ENCODE measurements at places on chromosomes 7 and 10. TPM values are rescaled to one million over a fixed set of nuclear protein-coding genes. Genes with fewer than 3 reads are reported as not detected.

Gene STEAP4
- total RNA-seq, result 4.6 TPM

Gene BMI1
- total RNA-seq, result 35.0 TPM

Gene CALML5
- not detected for total RNA-seq

Gene LIPK
- total RNA-seq, result not detected

Gene NAT16
- not detected for total RNA-seq

Gene EGR2
- total RNA-seq, result 0.14 TPM

Gene PIP
- not detected for total RNA-seq

Gene C10orf88
- 12.9 TPM for total RNA-seq
